ENCODE measurements at places on chromosomes 12 and 14.

DNA sequence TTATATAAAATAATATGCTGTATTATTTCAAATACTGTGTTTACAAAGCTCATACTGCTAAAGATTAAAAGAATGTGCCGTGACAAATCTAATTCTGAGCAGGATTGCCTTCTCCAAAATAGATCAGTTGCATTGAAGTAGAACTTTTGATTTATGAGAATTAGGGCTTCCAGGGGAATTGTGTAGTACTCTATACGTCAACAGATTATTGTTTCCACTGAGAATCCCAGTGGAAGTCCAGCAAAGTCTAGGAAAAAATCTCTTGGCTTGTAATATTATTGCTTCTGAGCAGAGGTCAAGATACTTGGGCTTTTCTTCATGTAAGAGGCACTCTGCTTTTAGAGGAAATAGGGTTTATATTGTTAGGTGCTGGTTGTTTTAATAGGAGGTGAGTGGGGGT, 133.9 kb downstream of the TRHDE start:
- no peak overlapping the region for H3K27ac ChIP-seq
- H3K27me3 ChIP-seq: no peaks in the 10 kb centered on the region
- peaks cover 3% of the 10 kb centered on the region for H3K4me1 ChIP-seq
- no peaks in the 10 kb centered on the region for H3K36me3 ChIP-seq
- no peak for DNase-seq

DNA sequence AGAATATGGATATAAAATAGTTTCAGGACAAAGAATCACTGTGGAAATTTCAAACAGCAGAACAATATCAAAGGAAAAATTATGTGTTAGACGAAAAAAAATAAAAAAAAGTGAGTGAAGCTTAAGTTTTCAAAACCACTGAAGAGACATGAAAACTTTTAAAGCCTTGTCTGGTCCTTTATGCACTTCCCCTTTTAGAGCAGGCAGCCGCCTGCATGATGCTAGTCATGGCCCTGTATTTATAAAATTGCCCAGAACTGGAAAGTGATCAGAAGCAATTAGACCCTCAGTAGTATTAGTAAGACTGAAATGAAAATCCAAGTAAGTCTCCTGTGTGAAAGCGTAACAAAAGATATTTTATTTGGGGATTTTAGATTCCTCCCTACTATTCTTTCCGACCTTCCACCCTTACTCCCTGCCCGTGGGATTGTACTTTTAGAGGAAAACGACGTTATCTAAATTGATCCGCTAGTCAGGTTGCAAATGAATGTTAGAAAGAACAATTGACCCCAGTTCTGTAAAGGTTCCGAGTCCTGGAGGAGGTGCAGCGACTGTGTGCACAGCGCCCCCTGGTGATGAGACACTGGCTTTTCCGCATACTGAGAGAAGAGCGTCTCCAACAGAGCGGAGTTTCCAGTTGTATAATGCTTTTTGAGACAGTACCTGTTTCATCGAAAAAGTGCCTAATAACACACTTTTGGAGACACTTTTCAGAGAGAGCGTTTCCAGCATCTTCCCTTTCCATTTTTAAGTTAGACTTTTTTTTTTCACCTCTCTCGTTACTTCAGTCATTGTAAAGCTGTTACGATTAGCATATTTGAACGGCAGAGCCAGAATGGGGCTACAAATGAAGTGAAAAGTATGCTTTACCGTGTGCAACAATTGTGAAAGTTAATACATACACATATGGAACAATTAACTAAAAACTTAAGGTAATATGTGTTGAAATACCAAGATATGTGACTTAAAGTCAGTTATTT, 12.4 kb downstream of the MGST1 start:
- no peak overlapping the region for H3K4me3 ChIP-seq
- H3K36me3 ChIP-seq: no peaks in the 10 kb centered on the region
- H3K27me3 ChIP-seq: no peaks in the 10 kb centered on the region
- peak; percentile 52 for DNase-seq
- H3K27ac ChIP-seq: no peak overlapping the region
- H3K4me1 ChIP-seq: no peaks in the 10 kb centered on the region

- H3K4me3 ChIP-seq: no peak overlapping the region
- no peaks in the 10 kb centered on the region for H3K36me3 ChIP-seq
- H3K27me3 ChIP-seq: no peaks in the 10 kb centered on the region
- peak; percentile 75 for DNase-seq
These were observed 10.0 kb downstream of the AHNAK2 start for GRCh38 chr14:104968153-104968527.

DNA sequence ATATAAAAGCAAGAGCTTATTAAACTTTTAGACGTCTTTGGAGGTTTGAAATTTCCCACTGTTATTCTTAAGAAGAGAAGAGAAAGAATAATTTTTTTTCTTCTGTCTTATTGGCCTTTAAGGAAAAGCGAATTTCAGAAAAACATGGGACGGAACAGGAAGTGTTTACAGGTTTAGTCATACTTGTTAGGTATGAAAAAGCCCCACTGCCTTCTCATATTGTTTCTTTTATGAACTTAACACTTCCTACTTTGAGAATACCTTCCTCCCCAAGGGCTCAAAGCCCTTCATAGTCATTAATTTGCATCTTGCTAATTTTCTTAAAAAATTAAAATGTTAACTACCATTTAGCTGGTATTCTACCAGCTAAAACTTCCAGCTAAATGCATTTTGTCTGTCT, 82.0 kb downstream of the ETV6 start:
- DNase-seq: no peak
- peak overlapping the region; percentile 76 for H3K27ac ChIP-seq
- H3K4me3 ChIP-seq: no peak overlapping the region

DNA sequence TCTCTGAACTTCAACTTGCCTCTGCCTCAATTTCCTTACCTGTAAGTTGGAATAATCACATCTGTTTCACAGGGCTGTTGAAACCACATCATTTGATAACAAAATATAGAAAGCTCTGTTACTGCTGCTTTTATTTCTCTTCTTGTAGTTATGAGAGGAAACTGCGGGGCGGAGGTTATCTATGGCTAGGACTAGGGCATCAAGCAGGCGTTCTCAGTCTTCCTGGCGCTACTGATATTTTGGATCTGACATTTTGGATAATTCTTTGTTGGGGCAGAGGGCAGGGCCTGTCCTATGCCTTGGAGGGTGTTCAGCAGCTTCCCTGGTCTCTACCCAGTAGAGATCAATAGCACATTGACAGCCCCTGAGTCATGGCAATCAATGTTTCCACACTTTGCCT, 3.9 kb downstream of the P3H3 start:
- no peak overlapping the region for H3K27ac ChIP-seq
- peaks cover 46% of the 10 kb centered on the region for H3K36me3 ChIP-seq
- H3K27me3 ChIP-seq: no peaks in the 10 kb centered on the region
- H3K4me3 ChIP-seq: no peak overlapping the region
- H3K4me1 ChIP-seq: peaks cover 2% of the 10 kb centered on the region

GRCh38 chr12:92581604-92582003, 121.2 kb upstream of the PLEKHG7 start:
- no peak overlapping the region for H3K27ac ChIP-seq
- no peak overlapping the region for H3K4me3 ChIP-seq
- DNase-seq: no peak
- H3K36me3 ChIP-seq: no peaks in the 10 kb centered on the region
- H3K27me3 ChIP-seq: no peaks in the 10 kb centered on the region

DNA sequence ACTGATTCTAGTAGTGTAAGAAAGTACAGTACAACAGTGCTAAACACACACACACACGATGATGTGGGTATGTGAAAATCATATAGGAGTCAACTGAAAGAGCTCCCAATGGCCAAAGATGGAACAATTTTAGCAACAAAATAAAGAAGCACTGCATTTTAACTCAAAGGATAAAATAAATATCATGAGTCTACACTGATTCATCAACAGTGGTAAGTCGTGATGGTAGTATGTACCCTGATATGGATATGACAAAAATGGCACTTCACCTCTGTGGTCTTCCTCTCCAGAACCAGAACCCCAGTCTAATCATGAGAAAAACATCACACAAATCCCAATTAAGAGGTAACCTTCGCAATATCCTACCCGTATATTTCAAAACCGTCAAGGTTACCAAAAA, 41.4 kb upstream of the TBPL2 start:
- no peaks in the 10 kb centered on the region for H3K27me3 ChIP-seq
- H3K4me3 ChIP-seq: no peak overlapping the region
- DNase-seq: no peak
- no peak overlapping the region for H3K27ac ChIP-seq

GRCh38 chr14:76194327-76194726, 42.6 kb downstream of the GPATCH2L start:
- no peak overlapping the region for H3K4me3 ChIP-seq
- no peak overlapping the region for H3K27ac ChIP-seq
- H3K4me1 ChIP-seq: no peaks in the 10 kb centered on the region
- DNase-seq: no peak

DNA sequence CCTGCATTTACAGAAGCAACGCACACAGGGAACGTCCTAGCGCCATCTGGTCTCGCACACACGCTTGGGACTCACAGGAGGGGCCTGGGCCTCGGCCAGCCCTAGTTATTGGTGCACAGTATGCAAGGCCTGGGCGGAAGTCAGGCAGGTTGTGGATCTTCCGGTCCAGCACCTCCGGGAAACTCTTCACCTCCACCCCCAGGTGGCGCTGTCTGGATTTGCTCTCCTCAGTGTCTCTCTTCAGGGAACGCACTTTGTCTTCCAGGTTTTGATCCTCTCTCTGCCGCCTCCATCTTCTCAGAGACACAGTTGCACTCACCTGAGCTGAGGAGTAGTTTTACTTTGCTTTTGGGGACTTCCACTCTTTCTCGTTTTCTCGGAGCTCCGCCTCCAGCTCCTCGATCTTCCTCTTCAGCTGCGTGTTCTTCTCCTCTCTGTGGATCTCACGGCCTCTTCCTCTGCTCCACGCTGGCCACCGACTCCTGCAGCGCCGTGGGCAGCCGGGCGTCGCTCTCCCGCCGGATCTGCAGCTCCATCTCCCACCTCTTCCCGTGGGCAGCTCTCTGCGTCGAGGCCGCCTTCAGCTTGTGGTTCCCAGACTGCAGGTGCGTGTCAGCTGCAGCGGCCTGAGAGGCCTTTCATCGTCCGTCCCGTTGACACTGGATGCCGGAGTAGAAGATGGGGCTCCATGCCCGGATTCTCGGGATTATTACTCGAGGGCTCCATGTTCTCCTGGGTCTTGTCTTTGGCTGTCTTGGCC, 933.8 kb downstream of the TMEM121 start:
- H3K4me3 ChIP-seq: no peak overlapping the region
- H3K36me3 ChIP-seq: no peaks in the 10 kb centered on the region
- no peaks in the 10 kb centered on the region for H3K4me1 ChIP-seq
- H3K27me3 ChIP-seq: no peaks in the 10 kb centered on the region
- no peak for DNase-seq

- H3K27me3 ChIP-seq: no peaks in the 10 kb centered on the region
- no peaks in the 10 kb centered on the region for H3K4me1 ChIP-seq
- no peak for DNase-seq
- no peak overlapping the region for H3K4me3 ChIP-seq
- no peak overlapping the region for H3K27ac ChIP-seq
These were observed 13.2 kb downstream of the ATF7 start for GRCh38 chr12:53612978-53613377.

- peaks cover 35% of the 10 kb centered on the region for H3K36me3 ChIP-seq
- no peak overlapping the region for H3K4me3 ChIP-seq
- DNase-seq: no peak
- peak overlapping the region; percentile 65 for H3K27ac ChIP-seq
- H3K27me3 ChIP-seq: no peaks in the 10 kb centered on the region
- H3K4me1 ChIP-seq: peaks cover 28% of the 10 kb centered on the region
These were observed 23.9 kb downstream of the ATF7 start for GRCh38 chr12:53602176-53602864.

DNA sequence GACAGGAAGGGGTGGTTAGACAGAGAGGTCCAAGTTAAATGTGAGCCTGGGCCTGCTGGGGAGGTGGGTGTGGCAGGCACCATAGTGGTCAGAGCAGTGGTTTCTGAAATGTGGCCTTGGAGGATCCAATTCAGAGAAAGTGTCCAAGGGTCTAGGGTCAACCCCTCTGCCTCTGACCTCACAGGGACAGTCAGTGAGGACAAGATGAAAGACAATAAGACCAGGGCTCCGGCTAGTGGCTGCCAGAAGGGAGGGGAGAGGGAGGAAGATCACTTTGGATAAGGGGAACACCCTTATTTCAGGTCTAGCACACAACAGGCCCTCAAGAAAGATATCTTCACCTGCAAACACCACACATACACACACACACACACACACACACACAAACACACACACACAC, 335.1 kb downstream of the MED13L start:
- no peak overlapping the region for H3K27ac ChIP-seq
- H3K36me3 ChIP-seq: no peaks in the 10 kb centered on the region
- no peak for DNase-seq

DNA sequence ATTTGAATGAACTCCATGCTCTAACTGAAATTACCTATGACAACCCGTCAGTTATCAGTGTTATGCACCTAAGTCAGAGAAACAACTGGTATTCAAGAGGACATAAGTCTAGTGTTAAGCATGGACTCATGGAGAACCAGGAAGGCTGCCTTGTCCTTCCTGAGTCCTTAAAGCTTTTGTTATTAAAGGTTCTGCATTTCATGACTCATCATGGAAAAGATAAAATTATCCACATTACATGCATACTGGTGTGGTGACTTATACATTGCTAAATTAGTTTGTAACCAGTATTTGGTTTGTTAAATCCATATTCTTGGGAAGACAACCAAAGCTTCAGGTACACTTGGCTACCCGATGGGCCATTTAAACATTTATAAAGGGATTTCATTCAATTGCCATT, 6.5 kb upstream of the OR4E1 start:
- no peaks in the 10 kb centered on the region for H3K27me3 ChIP-seq
- no peak for DNase-seq
- H3K36me3 ChIP-seq: no peaks in the 10 kb centered on the region
- H3K4me1 ChIP-seq: no peaks in the 10 kb centered on the region
- H3K4me3 ChIP-seq: no peak overlapping the region
- no peak overlapping the region for H3K27ac ChIP-seq

DNA sequence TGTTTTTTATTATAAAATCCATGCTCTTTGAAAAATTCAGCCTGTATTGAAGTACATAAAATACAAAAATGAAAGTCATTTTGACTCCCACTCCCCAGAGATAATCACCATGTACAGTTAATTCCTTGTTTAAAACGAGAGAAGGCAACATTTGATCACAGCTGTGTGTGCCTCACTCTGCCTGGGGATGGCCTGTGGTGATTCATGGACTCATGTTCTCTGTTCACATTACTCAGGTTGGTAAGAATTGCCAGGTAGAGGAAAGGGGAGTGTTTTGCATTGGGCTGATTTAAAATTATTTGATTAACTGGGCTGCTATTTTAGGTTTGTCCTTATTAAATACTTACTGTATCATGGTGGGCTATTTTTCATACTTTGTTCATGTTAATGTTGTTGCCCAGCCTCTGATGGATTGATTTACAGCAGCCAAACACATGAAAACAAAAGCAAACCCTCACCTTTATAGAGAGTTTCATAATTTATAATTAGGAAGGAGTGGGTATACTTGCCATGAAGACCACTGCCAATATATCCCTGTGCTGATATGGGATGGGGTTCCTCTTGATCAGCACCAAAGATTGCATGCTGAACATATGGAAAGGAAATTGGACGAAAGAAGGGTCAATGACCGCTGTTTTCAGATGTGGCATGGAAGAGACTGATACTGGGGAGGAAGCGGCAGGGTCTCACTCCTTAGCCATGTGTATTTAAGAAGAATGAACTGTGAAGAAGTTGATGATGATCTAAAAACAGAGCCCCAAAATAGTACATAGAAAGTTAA, 3.0 kb downstream of the ZBTB1 start:
- H3K4me3 ChIP-seq: no peak overlapping the region
- H3K27me3 ChIP-seq: no peaks in the 10 kb centered on the region
- no peak overlapping the region for H3K27ac ChIP-seq
- H3K36me3 ChIP-seq: peaks cover 7% of the 10 kb centered on the region
- H3K4me1 ChIP-seq: peaks cover 14% of the 10 kb centered on the region

Measured in SK-N-SH (cell line).